GM13976 (cell line): ENCODE measurements at places on chromosomes 16 and 17.
A peak's percentile ranks its signal among the peaks of the same experiment; 100 is the strongest.

GRCh38 chr16:69936252-69936651 is 14.9 kb upstream of the CLEC18A start:
- DNase-seq = no peak

DNA sequence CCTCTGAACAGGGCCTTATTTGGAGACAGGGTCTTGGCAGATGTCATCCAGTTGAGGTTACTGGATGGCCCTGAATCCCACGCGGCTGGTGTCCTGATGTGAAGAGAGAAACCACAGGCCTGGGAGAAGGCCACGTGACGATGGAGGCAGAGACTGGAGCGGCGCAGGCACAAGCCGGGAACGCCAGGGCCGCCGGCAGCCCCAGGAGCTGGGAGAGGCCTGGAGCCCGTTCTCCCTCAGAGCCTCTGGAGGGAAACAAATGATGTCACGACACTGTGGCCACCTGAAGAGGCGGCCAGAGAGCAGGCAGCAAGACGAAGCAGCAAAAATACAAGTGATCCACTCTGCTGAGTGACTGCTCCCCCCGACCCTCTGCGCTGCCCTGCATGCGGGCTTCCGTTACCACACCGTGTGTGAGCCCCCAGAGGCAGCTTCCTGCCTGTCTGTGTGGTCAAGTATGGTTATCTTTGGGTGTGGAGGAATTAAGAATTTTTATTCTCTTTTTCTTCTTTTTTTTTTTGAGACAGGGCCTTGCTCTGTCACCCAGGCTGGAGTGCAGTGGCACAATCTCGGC is 11.6 kb downstream of the CD7 start:
- DNase-seq = no peak

DNA sequence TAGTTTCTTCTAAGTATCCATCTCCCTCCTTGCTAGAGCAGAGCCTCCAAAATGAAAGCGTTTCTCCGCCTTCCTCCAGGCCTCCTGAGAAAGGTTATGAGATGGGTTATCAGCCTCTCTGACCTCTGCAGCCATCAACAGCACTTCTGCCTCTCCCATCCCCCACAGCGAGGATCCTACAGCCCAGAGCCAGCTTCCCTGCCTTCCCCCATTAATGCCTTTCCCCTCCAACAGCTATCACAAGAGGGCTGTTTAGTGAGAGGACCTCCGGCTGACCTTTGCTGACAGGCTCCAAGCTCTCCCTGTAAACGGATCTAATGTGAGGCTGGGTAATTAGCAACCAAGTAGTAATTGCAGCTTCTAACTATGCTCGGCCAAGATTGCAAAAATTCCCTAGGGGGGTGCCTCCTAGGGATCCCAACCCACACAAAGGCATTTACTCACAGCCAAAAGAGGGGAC is 55.8 kb downstream of the ZFHX3 start:
- DNase-seq = no peak

- DNase-seq = no peak
Observed at GRCh38 chr17:66840061-66840460, 5.1 kb downstream of the CACNG5 start.

DNA sequence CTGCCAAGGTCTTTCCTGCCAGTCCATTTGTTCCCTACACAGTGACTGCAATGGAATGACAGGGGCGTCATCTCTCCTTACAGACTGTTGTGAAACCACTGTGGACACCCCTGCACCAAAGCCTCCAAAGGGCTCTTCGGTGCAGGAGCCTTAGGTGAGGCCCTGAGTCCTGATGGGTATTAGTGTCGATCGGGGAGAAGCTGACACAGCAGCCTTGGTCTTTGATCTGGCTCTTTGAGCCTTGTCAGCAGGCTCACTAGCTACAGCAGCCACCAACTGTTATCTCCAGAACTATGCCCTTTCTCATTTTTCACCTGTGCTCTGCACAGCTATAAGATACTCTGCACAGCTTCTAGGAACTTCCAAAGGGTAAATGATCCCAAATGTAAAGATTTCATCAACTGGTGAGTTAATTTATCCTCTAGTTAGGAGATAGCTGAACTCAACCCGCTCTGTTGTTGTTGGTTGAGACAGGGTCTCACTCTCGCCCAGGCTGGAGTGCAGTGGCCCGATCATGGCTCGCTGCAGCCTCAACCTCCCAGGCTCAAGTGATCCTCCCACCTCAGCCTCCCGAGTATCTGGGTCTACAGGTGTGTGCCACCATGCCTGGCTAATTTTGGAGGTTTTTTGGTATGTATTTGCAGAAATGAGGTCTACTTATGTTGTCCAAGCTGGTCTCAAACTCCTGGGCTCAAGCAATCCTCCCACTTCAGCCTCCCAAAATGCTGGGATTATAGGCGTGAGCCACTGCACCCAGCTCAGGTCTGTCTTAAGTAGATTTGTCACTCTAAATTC is 19.7 kb downstream of the G6PC1 start:
- no peak for DNase-seq

GRCh38 chr16:49889725-49890397 is 33.9 kb upstream of the ZNF423 start:
- no peak for DNase-seq

GRCh38 chr17:78027121-78027520 is 68.6 kb downstream of the TNRC6C start:
- DNase-seq = no peak

- no peak for DNase-seq
Observed at GRCh38 chr17:42127414-42127813, 4.8 kb downstream of the HSPB9 start.

GRCh38 chr17:12229335-12229734 is 208.7 kb downstream of the MAP2K4 start:
- no peak for DNase-seq

- DNase-seq = peak; percentile 62
Observed at GRCh38 chr16:588639-588888, 1.3 kb upstream of the RAB40C start.

- DNase-seq = no peak
Observed at GRCh38 chr16:31375231-31375630, 17.9 kb upstream of the ITGAD start.
